ENCODE measurements at places on chromosomes 1 and 21. TPM values are rescaled to one million over a fixed set of nuclear protein-coding genes. Genes with fewer than 3 reads are reported as not detected.

GRCh38 chr21:33266789-33267135, 595 bp downstream of the IL10RB start:
- DNase-seq = no peak

DNA sequence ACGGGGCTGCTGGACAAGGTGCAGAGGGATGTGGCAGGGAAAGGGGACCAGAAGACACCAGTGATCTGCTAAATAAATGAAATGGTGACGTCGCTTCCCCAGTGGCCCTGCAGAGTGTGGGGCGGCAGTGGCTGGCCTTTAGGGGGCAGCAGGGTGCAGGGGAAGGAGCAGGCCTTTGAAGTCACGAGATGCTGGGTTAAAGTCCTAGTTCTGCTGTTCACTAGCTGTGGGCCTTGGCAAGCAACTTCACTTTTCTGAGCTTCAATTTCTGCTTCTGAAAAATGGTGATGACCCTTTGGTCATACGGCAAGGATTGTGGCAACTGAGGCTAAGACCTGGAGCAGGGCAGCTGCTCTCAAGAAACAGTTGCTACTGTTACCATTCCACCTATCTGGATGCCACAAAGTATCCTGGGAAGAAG, 9.2 kb upstream of the GALE start:
- DNase-seq = no peak

DNA sequence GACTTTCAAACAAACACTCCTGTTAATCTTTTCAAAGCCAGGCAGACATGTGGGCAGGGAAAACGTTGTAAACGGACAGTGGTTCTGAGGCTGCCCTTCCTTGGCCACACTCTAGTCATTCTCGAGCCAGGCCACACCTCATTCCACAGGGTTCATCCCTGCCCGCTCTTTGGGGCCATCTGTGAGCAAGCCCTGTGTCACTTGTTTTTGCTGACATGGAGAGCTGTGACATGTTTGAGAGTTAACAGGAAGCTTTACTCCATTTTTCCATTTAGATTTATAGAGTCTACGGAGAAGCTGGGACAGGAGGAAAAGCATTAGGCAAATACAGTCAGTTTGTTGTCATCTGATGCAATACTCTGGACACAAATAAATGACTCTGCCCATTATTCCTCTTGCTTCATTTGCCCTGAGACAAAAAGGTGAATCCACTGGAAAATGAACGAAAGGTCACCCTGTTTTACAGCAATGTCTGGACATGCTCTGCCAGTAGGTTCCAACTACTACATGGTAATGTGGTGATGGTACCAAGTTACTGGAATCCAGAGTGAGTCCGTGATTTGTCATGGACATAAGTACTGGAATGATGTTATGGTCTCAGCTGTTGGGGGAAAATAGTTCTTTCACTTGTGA, 126.9 kb downstream of the CLIC6 start:
- DNase-seq = no peak

DNA sequence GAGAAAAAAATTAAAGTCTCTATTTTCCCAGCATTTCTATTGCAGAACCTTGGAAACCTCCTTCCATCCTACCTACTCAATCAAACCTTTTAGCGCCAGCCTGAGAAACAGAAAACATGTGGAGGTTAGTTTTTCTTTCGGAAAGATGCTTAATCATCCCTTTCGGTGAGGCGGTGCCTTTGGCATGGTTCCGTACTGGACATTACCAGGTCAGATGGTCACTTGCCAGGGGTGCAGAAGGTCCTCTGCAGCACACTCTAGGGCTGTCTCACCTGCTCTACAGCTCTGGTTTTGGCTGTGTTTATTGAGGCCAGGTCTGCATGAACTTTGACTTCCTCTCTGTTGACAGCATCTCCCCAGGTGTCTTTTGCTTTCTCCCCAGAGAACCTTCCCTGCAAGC, 121.5 kb downstream of the PLD5 start:
- DNase-seq = no peak

TFF1 gene
- polyA plus RNA-seq = not detected

- no peak for DNase-seq
Observed at GRCh38 chr1:71792264-71792663, 490.1 kb downstream of the NEGR1 start.

TMEM50A gene
- 123 TPM for polyA plus RNA-seq

DNA sequence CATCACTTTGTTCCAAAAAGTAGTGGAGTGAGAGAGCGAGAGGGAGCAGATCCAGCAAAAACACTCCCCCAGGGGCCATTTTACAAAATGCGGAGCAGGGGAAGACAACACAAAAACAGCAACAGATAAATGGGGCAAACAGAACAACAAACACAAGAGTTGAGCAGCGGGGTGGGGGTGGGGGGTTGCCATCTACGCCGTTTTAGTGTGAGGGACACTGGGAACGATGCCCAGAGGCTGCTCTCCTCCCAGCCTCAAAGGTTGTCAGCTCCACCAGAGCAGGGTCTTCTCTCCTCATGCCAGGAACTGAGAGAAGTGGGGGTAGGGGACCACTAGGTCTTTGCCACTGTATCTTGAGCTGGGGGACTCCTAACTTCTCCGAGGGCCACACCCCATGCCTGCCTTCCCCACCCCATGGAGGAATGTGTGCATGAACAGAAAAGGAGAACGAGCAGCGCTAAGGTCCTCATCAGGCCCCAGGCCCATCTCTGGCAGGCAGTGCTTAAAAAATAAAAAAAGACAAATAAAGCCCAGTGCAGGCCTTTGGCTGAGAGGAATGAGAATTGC, 1.3 kb upstream of the PBXIP1 start:
- no peak for DNase-seq

GRCh38 chr1:205443585-205444299, 12.1 kb downstream of the BLACAT1 start:
- DNase-seq = no peak

FAM72C gene
- polyA plus RNA-seq = 4.4 TPM

DNA sequence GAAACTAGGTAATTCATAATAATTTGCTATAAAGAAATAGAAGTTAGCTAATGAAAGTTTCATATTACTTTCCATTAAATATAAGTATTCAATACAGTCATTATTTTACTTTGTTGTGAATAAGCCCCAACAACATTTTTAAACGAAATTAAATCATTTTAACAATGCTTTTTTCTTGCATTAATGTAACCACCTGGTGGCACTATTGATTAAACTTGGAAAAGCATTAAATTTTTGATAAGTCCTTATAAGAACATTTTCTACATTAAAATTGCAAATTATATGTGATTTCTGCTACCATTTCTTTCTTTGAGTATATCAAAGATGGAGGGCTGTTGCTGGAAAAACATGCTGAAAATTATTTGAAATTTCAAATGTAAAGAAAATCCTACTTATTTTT, 918.8 kb upstream of the TMPRSS15 start:
- no peak for DNase-seq

DNA sequence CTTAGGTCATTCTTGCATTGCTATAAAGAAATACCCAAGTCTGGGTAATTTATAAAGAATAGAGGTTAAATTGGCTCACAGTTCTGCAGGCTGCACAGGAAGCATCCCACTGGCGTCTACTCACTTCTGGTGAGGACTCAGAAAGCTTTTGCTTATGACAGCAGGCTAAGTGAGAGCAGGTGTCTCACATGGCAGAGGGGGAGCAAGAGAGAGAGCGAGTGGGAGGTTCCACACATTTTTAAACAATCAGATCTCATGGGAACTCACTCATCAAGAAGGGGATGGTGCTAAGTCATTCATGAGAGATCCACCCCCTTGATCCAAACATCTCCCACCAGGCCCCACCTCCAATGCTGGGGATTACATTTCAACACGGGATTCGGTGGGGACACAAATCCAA, 13.6 kb upstream of the RGS4 start:
- DNase-seq = no peak

- DNase-seq = no peak
Observed at GRCh38 chr21:42235593-42235992, 16.7 kb downstream of the ABCG1 start.

- peak; percentile 61 for DNase-seq
Observed at GRCh38 chr1:109783436-109783835, 19.7 kb upstream of the EPS8L3 start.

NPHP4 gene
- polyA plus RNA-seq = 18.9 TPM

- no peak for DNase-seq
Observed at GRCh38 chr1:233640179-233640578, 26.3 kb downstream of the KCNK1 start.

VSIG8 gene
- polyA plus RNA-seq = 0.73 TPM

- DNase-seq = no peak
Observed at GRCh38 chr1:243977094-243977493, 74.0 kb upstream of the ZBTB18 start.

- DNase-seq = no peak
Observed at GRCh38 chr1:116886291-116886878, 23.3 kb upstream of the PTGFRN start.

- no peak for DNase-seq
Observed at GRCh38 chr1:70429219-70429618, 18.2 kb downstream of the CTH start.

DNA sequence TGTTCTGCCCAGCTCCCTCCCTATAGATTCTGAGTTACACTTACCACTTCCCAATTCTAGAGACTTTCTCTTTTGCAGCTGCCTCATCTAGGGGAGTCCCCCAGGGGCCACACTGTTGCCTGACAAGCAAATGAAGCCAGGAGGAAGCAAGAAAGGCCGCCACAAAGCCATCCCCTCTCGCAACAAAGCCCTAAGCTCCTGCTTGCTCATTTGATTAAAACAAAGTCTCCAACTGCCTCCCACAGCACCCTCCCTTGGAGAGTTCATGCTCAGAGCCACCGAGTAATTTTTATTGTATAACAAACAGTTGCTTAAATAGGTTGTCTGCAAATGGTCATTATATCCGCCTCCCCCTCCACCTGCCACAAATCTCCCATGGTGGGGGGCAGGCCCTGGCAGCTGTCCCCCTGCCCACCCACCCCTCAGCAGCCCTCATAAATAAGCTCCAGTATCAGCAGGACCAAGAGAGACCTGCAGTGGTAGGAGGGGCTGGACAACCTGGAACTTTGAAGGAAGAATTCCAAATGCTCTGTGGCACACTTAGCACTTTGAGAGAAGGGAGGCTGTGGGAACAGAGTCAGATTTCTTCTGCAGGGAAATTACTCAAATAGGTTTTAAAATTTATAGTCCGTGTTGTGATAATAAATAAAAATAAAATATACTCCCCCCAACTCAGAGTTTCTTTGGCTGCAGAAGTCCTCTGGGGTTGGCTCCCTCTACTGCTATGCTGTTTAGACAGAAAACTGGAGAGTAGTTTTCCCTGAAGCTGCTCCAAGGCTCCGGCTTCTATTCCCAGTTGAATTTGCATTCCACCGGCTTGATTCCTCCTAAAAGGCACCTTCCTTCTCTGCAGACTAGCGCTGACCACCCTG, 237.5 kb downstream of the TTLL7 start:
- peak; percentile 62 for DNase-seq

- DNase-seq = no peak
Observed at GRCh38 chr1:85240174-85240601, 19.3 kb downstream of the C1orf52 start.
